Heart left ventricle (tissue), 16 donors: ENCODE measurements at places on chromosomes 1 and 21.

DNA sequence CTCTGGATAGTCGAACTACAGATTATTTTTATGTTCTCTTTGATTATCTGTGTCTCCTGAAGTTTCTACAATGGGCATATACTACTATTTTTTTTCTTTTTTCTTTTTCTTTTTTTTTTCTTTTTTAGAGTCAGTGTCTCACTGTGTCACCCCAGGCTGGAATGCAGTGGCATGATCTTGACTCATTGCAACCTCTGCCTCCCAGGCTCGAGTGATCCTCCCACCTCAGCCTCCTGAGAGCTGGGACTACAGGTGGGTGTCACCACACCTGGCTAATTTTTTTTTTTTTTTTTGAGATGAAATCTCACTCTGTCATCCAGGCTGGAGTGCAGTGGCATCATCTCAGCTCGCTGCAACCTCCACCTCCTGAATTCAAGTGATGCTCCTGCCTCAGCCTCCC is 250.7 kb upstream of the KAZN start:
- no peak for DNase-seq

DNA sequence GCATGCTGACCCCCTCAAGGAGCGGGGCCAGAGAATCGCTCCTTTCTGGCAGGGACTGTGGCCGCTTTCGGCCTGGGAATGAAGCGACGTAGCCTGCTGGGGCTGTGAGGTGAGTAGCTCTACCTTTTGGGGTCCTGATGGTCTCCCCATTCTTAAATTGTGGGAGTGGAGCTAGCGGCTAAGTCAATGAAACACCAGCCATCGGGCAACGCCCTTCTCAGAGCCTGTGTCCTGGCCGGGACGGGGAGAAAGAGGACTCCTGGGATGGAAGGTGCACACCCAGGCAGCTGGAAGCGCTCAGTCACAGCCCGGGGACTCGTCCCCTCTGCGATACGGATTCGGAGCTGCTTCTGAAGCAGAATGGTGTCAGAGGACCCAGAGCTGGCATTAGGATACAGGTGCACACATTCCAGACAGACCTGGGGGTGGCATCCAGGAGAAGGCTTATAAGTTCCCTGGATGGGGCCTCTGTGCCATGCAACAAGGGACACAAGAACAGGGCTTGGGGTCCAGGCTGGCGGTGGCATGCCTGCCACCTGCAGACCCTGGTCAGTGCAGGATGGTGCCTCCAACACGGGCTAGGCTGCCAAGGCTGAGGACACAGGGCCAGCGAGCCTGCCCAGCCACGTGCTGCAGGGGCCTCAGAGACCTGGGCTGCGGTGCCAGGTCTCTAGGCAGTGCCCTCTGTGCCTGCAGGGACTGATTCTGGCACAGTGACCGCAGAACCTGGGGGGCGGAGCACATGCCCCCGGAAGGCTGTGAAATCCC is 945 bp upstream of the WNT9A start:
- no peak for DNase-seq

GRCh38 chr1:246836209-246836966 is 95.4 kb downstream of the AHCTF1 start:
- DNase-seq: no peak

GRCh38 chr1:228744356-228744755 is 9.1 kb downstream of the RHOU start:
- DNase-seq: no peak
